HepG2 (cell line): ENCODE measurements at places on chromosomes 2 and 18. TPM values are rescaled to one million over a fixed set of nuclear protein-coding genes. Genes with fewer than 3 reads are reported as not detected.
A peak's percentile ranks its signal among the peaks of the same experiment; 100 is the strongest.

The NEURL3 gene
- total RNA-seq = 0.74 and 1.2 TPM in 2 replicates

DNA sequence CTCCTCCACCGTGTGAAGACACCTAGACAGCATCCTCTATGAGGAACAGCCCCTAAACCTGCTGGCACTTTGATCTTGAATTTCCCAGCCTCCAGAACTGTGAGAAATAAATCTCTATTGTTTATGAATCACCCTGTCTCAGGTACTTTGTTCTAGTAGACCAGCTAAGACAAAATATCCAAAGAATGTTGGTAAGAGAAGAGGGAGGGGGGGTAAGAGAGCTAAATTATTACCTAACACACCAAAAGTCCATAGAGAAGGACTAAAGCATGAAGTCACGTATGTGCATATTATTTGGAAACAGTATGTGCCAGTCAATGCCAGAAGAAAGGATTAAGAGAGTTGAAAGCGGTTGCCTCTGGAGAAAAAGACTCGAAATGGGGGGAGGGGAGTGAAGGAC, 211.0 kb downstream of the SP3 start:
- peaks cover 17% of the 10 kb centered on the region; the same call in 2 of the 3 replicates for H3K27me3 ChIP-seq
- DNase-seq = no peak
- H3K36me3 ChIP-seq = no peaks in the 10 kb centered on the region
- H3K27ac ChIP-seq = no peak overlapping the region
- peaks cover 8% of the 10 kb centered on the region; the same call in 1 of the 2 replicates for H3K4me1 ChIP-seq

DNA sequence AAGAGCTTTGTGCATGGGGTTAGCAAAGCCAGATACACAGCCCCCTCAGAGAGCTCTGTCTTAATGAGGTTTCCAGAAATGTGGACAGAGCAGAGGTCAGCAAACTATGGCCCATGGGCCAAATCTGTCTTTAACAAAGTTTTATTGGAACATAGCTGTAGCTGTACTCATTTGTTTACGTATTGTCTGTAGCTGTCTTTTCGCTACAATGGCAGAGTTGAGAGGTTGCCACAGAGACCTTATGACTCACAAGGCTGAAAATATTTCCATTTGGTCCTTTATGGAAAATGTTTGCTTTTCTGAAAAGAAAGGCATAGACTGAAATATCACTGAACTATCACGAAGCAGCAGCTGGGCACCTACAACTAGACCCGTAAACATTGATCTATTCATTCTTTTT, 841.8 kb downstream of the SLC4A3 start:
- no peaks in the 10 kb centered on the region for H3K36me3 ChIP-seq
- H3K27me3 ChIP-seq = no peaks in the 10 kb centered on the region
- no peak overlapping the region for H3K27ac ChIP-seq
- H3K4me3 ChIP-seq = no peak overlapping the region
- DNase-seq = no peak
- H3K4me1 ChIP-seq = no peaks in the 10 kb centered on the region

DNA sequence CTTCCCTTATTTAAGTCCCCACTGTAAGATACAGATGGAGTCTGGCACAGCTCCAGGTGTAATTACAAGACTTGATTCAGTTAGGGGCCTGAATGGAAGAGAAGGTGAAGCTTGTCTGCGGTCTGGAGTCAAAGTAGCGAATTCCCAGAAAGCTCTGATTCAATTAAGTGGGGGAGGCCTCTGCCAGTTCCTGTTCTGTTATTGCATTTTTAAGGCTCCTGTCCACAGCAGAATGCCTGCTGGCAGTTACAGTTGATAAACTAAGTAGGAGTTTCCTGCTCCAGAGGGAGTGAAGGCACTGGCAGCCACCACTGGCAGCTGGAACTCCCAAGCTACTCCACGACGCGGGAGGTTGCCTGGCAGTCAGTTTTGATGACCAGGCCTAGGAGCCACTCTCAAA, 181.1 kb downstream of the SOCS6 start:
- 0 out of 2 replicates have a peak, but pooled peaks cover under 1% of the 10 kb centered on the region for H3K4me1 ChIP-seq
- no peak for DNase-seq
- no peaks in the 10 kb centered on the region for H3K27me3 ChIP-seq

DNA sequence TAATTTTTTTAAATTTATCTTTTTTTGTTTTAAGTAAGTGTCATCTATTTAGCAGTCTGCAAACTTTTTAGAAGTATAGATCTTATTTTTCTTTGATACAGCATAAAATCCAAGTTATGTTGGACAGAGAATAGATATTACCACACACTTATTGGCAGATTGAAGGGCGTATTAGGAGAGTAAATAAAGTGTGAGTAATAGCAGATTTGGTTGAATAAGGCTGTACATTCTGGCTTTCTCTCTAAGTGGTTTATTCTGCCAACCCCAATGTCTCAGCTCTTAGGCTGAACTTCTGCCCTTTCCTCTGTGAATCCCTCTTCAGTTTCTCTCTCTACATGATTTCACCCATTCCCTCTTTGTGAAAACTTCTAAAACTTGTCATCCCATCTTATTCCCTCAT, 651.2 kb downstream of the DCC start:
- no peak overlapping the region for H3K27ac ChIP-seq
- no peak overlapping the region for H3K4me3 ChIP-seq
- no peaks in the 10 kb centered on the region for H3K36me3 ChIP-seq
- H3K27me3 ChIP-seq = no peaks in the 10 kb centered on the region

DNA sequence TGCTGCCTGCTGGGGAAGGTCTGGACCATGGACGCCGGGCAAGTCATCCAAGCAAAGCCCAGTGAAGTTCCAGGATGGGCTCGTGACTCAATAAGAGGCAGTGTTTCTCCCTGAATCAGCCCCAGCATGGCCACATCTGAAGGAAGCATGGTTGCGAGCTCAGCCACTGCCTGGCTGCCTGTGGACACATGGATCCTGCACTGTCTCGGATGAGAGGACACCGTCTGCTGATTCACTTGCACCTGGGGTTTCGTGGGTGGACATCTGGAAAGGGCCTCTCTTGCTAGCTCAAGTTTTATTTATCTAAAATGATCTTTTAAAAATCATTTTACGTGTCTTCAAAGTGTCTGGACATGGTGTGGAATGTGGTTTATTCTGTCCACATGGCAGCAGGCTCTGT, 224.8 kb upstream of the FN1 start:
- no peaks in the 10 kb centered on the region for H3K36me3 ChIP-seq
- DNase-seq = no peak
- H3K4me1 ChIP-seq = peaks cover 42% of the 10 kb centered on the region
- no peak overlapping the region for H3K27ac ChIP-seq
- no peak overlapping the region for H3K4me3 ChIP-seq

- no peak overlapping the region for H3K27ac ChIP-seq
- no peak overlapping the region for H3K4me3 ChIP-seq
- H3K4me1 ChIP-seq = peaks cover 42% of the 10 kb centered on the region
- no peak for DNase-seq
- no peaks in the 10 kb centered on the region for H3K36me3 ChIP-seq
- H3K27me3 ChIP-seq = no peaks in the 10 kb centered on the region
These were observed 1781.3 kb upstream of the CELF4 start for GRCh38 chr18:39346916-39347315.

DNA sequence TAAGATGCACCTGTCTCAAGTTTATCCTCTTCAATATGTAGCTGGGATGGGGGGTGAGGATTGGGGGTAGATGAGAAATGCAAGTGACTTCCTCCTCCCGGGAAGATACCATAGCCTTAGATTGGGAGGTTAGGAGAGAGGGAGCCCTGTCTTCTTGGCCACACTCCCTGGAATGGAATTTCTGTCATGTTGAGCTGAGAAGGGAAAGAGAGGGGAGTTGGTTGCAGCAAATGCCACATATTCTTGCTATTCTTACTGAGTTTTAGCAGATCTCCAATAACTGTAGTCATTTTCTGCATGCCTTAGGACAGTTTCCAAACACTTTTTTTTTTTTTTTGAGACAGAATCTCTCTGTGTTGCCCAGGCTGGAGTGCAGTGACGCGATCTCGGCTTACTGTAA, 35.9 kb downstream of the TAF4B start:
- no peaks in the 10 kb centered on the region for H3K4me1 ChIP-seq
- no peak for DNase-seq
- no peak overlapping the region for H3K27ac ChIP-seq

The RDH14 gene
- 37.4 and 39.9 TPM in 2 replicates for total RNA-seq

The SLC9A4 gene
- not detected in 2 replicates for total RNA-seq

DNA sequence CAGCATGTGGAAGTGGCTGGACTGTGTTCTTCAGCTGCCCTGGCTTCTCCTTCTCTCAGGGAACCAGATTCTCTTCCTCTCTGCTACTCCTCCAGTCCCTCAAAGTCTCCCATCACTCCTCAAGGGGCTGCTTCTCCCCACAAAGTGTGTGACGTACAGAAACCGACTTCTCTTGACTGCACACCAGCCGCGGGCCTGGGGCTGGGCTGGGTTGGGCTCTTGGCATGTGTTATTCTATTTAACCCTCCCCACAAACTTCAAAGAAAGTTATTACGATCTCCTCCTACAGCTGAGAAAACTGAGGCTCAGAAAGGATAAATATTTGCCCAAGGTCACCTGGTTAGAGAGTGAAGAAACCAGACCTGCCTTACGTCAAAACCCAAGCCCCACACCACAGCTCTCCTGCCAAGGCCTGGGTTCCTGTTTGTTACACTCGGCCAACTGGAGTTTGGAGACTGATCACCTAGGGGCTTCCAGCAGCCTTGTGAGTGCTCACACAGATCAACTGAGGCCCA, 269.0 kb downstream of the TFCP2L1 start:
- no peak overlapping the region for H3K27ac ChIP-seq
- no peak overlapping the region for H3K4me3 ChIP-seq
- peaks cover 3% of the 10 kb centered on the region; the same call in 1 of the 2 replicates for H3K27me3 ChIP-seq
- H3K36me3 ChIP-seq = no peaks in the 10 kb centered on the region
- DNase-seq = peak; percentile 35

The CHRND gene
- 0.10 TPM in 1 of 2 replicates, not detected in the other for total RNA-seq

DNA sequence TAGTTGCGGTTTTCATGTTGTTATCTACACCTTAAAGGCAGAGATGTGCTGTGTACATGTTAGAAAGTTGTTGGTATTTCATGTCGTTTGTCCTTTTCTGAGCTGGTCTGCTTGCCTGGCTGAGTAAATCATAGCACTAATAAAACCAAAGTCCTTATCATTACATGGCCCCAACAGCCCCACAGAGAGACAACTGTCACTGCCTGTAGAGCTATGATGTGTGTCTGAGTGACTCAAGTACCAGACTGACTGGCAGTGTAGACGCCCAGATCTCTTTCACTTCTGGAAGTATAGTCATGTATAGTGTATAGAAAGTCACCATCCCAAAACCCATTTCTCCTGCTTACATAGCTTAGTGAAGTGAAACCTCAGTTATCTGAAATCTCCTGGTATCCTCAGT, 4.3 kb downstream of the SOCS6 start:
- H3K27ac ChIP-seq = peak overlapping the region; percentile 16
- peaks cover 74% of the 10 kb centered on the region for H3K4me1 ChIP-seq
- DNase-seq = no peak
- H3K36me3 ChIP-seq = no peaks in the 10 kb centered on the region
- no peaks in the 10 kb centered on the region for H3K27me3 ChIP-seq
- no peak overlapping the region for H3K4me3 ChIP-seq

DNA sequence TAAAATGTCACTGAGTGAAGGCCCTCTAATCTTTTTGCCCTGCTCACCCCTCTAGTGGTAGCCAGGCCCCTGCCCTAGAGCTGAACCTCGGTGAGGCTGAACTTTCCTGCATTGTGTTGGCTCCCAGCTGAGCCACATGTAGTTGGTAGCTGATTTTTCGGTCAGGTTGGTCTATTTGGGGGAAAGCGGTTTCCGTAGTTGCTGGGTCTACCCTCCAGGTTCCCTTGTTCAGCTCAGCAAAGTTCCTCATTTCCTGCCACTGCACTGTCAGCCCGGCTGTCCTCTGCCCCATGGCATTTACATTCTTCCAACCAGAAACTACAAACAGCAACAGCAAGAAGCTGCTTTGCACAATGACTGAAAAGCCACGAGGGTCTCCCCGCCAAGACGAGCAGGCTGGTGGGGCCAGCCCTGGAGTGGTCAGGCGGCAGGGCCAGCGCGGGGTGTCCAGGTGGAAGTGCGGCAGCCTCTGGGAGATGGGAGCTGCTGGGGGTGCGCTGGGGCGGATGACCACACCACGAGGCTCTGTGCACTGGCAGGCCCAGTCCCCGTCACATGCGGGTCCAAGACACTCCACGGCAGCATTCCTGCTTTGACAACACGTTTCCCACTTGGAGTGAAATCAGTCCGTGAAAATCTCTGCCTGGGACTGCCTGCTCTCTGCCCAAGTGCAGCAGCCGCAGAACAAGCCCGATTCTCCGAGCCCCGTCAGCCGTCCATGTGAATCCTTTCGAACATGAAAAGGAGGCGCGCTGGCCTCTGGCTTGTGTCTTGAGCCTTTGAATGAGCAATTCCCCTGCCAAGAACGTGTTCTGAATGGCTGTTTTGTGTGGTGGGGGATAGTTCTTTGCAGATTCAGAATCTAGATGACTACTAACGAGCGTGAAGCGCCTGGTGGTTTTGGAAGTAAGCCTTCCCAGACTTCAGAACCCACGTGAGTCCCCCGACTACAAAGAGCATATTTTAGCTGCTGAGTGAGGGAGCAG, 159.4 kb downstream of the ASB1 start:
- H3K27ac ChIP-seq = no peak overlapping the region
- H3K4me1 ChIP-seq = no peaks in the 10 kb centered on the region
- H3K27me3 ChIP-seq = peaks cover 29% of the 10 kb centered on the region; the same call in 2 of the 3 replicates
- no peak for DNase-seq

DNA sequence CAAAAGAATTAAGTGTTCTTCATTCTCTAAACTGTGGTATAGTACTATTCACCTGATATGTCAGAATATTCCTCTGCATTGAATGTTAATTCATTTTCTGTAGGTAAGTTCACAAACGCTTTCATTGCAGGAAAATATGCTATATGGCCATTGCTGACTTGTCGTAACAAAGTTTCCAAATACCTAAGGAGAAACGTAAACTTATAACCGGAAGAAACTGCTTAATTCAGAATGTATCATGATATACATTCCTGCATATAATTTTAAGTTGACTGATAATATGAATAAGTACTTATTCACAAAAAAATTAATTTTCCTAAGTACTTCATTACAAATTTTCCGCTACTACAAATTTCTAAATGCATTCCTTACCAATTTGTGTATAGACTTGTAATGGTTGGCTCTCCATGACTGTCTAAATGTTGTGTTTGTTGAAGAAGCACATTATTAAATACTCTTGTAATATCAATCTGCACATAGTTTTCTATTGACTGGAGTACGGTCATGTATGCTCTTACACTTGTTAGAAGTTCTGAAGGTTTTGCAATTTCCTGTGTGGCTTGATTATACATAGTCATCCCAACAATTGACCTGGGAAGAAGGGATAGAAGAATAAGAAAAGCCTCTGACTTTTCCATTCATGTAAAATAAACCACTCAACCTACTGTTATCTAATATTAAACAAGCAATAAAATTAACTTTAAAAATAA, 85.4 kb downstream of the NCKAP1 start:
- H3K36me3 ChIP-seq = peaks cover 60% of the 10 kb centered on the region
- H3K4me3 ChIP-seq = no peak overlapping the region
- H3K27me3 ChIP-seq = no peaks in the 10 kb centered on the region
- peaks cover 14% of the 10 kb centered on the region; the same call in 1 of the 2 replicates for H3K4me1 ChIP-seq
- DNase-seq = no peak

- no peak for DNase-seq
- H3K27ac ChIP-seq = no peak overlapping the region
- H3K4me1 ChIP-seq = no peaks in the 10 kb centered on the region
These were observed 26.1 kb downstream of the DIPK1C start for GRCh38 chr18:74430806-74431571.
